ENCODE measurements at places on chromosomes 6 and 20.

GRCh38 chr20:8518878-8519277, 386.8 kb downstream of the PLCB1 start:
- no peak for DNase-seq

GRCh38 chr6:139290787-139291311, 949 bp downstream of the TXLNB start:
- no peak for DNase-seq

DNA sequence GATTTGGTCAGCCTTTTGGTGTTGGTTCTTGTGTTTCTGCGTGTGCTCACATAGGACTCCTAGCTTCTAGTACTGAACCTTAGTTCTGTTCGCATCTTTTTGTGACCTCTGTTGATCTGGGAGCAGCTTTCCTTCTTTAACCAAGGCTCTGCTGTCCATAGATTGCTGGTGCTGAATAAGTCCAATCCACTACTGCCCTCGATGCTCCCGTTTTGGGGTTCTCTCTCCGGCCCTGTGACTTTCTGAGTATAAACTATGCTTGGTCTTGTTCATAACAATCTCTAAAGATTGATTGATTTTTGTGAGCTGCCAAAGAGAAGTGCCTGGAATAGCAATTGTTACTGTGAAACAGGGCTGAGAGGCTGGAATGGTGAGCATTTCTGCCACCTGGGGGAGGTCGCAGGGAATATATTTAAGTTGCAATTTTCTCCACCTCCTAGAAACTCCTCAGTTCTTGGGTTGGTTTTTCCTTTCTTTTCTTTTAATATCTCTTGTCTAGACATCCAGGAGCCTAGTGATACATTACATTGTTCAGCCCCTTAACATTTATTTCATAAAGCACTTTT, 422.9 kb upstream of the CHD6 start:
- no peak for DNase-seq

- DNase-seq, result no peak
These were observed 1.1 kb upstream of the OPN5 start for GRCh38 chr6:47780510-47781356.

DNA sequence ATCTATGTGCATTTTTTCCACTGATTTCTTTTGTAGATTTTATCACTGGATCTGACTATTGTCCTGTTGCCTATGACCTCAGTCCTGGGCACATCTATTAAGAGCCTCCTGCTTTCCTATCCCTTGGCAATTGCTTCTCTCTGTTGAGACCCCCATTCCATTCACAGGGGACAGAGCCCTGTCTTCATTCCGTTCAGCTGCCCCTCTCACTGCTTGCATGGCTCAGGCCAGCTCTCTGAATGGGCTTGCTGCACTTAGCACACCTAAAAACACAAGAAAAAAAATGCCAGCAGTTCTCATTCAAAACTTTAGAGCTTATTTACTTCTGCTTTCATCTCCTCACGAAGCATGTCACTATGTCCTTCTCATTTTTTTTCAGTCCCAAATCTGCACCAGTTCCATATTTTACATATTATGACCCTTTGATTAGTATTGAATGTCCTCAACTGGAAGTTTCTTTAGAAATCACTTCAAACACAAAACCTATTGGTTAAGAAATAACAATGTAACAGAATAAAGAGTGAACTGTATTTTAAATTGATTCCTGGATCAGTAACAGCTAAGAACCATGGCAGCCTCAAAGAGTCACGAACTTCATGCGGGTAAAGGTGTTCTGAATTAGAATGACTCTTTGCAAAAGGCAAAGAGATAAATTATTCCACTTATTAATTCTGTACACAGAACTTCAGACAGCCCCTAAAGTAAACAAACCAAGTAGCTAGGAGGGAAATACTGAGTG, 616.5 kb downstream of the C6orf118 start:
- DNase-seq, result no peak

- DNase-seq, result no peak
These were observed 39.2 kb downstream of the ANKS1A start for GRCh38 chr6:34928220-34928619.

GRCh38 chr20:51533291-51534172, 9.0 kb downstream of the NFATC2 start:
- DNase-seq, result peak; percentile 31

DNA sequence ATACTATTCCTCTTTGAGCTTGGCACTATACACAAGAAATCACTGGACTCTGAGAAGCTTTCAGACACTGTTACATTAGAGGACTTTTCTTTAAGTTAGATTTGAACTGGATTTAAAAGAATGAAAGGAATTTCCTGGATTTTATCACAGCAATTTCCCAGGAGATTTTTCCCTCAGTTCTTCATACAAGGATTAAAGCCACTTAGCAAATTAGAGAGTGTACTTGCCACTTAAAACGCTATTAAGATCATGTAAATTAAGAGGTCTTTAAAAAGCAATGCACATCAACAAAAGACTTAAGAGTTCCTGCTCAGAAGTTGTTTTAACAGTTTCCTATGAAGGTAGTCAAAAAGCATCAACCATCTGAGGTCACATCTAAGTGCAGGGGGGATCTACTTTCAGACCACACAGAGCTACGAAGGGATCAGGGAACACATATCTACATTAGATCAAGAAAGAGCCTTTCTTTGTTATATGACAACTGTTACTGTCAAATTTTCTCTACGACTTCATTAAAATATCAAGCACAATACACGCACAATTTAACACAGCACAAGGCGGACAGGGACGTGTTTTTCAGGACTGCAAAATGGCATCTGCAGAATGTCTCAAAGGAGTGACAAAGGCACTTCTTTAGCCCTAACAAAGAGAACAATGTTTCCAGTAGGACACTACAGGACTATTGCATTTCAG, 65.8 kb downstream of the EPB41L2 start:
- no peak for DNase-seq

GRCh38 chr6:22146931-22147701, 149.7 kb downstream of the PRL start:
- no peak for DNase-seq

DNA sequence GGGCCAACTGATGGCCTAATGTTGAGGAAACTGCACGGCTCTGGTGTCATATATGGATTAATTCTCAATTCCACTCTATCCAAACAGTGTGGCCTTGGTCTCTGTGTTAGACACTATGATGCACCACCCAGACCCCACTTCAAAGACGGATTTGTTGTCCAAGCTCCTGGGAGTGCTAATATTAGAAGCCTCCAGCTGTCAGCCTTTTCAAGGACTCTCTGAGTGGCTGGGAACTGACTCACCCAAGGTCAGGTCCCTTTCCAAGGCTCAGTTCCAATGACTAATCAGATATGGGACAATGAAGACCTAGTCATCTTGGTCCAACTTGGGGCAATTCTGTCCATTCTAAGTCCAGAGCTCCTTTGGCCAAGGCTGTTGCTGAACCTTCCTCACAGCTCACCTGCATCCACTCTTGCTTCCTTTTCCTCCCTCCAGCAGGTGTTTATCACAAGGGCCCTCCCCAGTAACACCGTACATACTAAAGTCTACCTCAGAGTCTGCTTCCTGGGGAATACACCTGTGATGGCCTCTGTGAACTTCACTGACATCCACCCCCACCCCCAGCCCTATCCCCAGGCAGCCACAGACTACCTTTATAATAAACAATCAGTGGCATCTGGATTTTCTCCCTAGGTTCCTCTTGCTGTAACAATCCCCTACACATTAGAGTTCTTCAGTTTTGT, 7.2 kb upstream of the IL20RA start:
- no peak for DNase-seq

DNA sequence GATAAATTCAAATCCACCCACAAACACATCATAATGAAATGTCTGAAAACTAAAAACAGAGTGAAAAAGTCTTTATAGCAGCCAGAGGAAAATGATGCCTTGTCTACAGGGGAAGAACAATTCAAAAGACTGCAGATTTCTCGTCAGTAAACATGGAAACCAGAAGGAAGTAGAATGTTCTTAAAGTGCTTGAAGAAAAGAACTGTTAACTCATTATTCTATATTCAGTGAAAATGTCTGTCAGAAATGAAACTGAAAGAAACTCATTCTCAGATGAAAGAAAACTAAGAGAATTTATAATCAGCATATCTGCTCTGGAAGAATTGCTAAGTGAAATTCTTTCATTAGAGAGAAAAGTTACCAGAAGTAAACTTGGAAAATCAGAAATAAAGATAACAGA, 416.1 kb downstream of the TBC1D32 start:
- DNase-seq, result no peak

DNA sequence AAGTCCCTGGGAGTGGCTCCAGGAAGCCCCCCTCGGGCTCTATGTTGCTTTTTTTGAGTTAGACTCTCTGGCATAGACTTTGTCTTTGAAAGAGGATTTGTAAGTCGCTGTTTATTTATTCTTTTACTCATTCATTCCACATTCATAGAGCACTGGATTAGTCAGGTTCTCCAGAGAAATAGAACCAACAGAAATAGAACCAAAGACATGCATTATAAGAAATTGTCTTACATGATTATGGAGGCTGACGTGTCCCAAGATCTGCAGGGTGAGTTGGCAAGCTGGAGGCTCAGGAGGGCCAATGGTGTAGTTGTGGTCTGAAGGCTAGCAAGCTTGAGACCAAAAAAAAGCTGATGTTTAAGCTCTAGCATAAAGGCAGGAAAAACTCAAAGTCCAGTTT, 98.3 kb upstream of the CHD6 start:
- DNase-seq, result peak; percentile 26

DNA sequence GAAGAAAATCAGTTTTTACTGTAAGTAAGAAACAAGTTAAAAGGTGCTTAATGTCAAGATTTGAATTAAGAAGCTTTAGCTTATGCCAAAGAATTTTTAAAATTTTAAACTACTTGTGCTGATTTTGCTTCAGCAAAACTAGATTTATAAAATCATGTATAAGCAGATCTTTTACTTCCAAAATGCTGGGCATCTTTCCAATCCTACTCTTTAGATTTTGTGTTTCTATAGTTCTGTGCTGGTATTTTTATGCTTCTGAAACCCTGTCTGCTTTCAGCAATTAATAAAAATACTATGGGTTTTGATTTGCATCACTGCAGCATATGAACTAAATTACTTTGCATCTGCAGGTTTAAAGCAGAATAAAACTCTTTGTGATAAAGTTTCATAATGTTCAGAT, 238.6 kb upstream of the RNF217 start:
- no peak for DNase-seq

DNA sequence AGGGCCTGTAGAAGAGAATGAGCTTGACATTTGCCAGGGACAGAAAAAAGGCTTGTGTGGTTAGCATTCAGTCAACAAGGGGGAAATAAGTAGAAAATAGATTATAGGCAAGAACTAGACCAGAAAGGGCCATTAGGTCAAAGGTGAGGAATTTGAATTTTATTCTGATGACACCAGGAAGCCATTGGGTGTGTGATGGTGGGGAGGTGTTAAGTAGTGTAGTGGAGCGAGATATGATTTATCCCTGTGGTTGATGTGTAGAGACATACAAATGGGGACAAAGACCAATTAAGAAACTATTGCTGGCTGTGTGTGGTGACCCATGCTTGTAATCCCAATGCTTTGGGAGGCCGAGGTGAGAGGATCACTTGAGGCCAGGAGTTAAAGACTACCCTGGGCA, 11.0 kb downstream of the DSTN start:
- DNase-seq, result no peak

DNA sequence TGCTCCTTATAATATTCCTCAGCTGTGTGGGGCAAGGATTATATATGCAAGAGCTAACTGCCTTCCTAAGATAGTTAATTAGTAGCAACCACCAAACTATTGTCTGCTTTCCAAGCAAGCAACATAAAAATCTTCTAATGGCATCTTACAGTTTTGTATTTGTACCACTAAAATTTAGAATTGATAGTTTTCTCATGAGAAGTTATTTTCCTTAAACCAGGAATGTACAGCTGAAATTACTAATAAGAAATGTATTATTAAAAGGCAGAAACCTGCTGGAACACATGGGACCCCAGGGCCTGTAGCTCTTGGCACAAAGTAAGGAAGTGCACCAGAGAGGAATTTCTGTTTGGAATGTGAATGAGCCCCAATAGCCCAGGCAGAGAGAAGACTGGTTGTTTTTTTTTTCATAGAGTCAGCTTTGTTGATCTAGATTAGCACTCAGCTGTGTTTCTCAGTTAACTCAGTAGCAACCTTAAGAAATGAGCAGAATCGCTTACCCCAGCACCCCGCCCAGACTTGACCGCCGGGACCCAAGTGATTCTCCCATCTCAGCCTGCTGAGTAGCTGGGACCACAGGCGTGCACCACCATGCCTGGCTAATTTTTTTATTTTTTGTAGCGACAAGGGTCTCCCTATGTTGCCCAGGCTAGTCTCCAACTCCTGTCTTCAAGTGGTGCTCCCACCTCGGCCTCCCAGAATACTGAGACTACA, 2.6 kb downstream of the MGME1 start:
- no peak for DNase-seq

- no peak for DNase-seq
These were observed 143.3 kb upstream of the PREP start for GRCh38 chr6:105545947-105546731.

DNA sequence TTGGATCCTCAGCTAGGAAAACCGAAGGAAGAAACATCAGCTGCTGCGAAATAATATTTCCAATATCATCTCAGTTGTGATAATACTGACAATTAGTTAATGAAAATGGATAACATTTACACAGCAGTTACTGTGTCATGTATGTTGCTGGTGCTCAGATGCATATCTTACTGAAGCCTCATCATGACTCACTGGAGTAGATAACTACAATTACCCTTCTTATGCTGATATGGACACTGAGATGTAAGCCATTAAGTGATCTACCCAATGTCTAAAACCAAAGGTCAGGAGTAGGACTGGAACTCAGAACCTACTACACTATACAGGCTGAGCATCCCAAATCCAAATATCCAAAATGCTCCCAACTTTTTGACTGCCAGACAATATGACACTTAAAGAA, 54.7 kb upstream of the LYRM2 start:
- DNase-seq, result no peak

GRCh38 chr6:32558426-32559057, 28.5 kb upstream of the HLA-DRB5 start:
- DNase-seq, result no peak

DNA sequence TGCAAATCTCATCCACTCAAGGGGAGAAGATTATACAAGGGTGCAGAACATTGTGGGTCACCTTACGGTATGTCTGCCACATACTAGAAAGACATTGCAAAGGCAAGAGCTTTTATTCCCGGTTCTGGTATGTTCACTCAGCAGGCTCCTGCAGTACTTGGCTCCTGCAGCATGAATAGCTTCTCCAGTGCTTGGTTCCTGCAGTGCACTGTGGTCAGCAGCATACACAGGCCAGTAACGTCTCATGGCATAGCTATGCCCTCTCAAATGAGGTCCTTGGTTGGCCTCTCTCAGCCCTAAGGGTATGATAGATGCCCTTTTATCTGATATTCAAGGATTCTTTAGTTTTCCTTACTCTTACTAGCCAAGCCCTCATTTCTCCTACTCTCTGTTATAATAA, 12.6 kb downstream of the TCP11 start:
- no peak for DNase-seq

GRCh38 chr6:125175466-125176048, 22.0 kb downstream of the TPD52L1 start:
- no peak for DNase-seq

DNA sequence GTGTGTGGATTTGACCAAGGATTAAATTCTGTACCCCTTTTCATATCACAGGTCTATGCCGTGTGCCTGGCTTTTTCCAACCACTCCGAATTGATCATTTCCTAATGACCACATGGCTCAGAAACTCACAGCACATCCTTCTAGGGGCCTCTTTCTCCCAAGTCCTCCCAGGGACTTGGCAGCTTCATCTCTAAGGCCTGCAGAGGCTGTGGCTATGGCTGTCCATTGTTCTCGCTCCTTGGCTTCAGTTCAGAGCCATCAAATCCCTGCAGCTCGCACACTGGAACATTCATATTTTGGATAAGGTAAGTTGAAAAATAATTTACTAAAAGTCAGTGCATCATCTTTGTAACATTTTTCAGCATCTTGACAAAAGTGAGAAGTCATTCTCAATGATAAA, 497.2 kb upstream of the CDH4 start:
- no peak for DNase-seq
